Activated CD4-positive, alpha-beta T cell treated with anti-CD3 and anti-CD28 coated beads, Interleukin-2, amount 50 U/mL, for 16 hours (primary cell): ENCODE measurements at places on chromosomes 7 and 10.
A peak's percentile ranks its signal among the peaks of the same experiment; 100 is the strongest.

GRCh38 chr10:110547139-110547761, 20.2 kb upstream of the SMC3 start:
- peak; percentile 74 for DNase-seq

DNA sequence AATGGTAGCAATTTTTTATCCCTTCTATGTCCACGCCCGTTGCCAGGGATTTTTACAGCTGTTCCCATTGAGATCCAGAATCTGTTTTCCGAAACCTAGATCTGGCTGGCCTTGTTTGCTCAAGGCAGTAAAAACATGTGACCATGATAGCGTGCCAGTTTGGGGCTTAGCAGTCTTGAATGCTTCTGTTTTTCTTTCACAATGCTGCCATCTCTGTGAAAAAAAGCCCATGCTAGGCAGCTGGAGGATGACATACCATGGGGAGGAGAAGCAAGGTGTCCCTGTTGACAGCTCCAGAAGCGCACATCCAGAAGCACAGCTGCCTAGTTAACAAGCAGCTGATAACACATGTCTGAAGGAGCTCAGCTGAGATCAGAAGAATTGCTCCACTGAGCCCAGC, 2.2 kb upstream of the ZNF92 start:
- DNase-seq = no peak

GRCh38 chr7:141039376-141039775, 24.6 kb upstream of the MRPS33 start:
- no peak for DNase-seq

GRCh38 chr7:36661135-36661840, 63.0 kb downstream of the AOAH start:
- DNase-seq = no peak

DNA sequence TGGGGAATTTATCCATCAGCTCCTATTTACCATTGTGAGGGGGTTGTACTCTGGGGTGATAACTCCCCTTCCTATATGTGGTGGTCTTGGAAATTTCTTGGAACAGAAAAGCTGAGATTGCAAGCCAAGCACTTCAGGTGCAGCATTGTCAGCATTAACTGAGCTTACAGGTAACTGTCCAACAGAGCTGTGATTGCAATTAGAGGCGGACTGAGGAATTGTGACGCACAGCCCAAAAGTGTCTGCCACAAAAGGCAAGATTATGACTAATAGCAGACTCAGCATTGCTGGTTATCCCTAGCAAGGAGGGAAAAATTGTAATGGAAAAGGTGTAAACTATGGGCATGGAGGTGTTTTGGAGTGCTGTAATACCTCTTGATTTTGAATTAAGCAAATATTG, 126.1 kb upstream of the AGR3 start:
- no peak for DNase-seq

- DNase-seq = no peak
Observed at GRCh38 chr10:77613476-77614130, 24.0 kb downstream of the KCNMA1 start.

GRCh38 chr7:21996641-21997040, 50.9 kb upstream of the CDCA7L start:
- no peak for DNase-seq

DNA sequence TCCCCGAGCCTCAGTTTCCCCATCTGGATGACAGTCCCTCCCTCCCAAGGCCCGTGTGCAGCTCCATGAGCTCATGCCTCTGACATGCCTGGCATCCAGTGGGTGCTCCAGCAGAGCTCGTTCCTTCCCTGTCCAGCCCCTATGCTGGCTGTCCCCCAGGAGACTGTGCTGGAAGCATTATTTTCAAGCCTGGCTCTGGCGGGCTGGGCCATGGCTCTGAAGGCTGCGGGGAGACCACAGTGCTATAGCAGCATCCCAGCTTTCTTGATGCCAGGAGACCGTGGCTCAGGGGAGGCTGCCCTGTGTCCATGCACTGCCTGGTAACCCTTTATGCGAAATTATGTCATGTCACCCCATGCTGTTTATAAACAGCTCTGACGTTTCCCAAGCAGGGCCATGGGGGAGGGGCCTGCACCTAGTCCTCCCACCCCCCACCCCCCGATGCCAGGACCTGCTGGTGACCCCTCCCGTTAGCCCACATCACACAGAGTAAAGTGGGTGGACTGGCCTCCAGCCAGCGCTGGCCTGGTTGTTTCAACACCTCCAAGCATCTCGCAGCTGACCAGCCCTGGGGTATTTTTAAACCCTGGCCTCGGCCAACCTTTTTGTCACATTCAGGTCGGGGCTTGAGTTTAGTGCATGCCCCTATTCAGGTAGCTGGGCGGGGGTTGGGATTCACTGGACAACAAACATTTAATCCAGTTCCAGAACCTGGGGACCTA, 105.9 kb upstream of the ZNF716 start:
- no peak for DNase-seq

- no peak for DNase-seq
Observed at GRCh38 chr7:94375691-94376090, 19.0 kb upstream of the COL1A2 start.

DNA sequence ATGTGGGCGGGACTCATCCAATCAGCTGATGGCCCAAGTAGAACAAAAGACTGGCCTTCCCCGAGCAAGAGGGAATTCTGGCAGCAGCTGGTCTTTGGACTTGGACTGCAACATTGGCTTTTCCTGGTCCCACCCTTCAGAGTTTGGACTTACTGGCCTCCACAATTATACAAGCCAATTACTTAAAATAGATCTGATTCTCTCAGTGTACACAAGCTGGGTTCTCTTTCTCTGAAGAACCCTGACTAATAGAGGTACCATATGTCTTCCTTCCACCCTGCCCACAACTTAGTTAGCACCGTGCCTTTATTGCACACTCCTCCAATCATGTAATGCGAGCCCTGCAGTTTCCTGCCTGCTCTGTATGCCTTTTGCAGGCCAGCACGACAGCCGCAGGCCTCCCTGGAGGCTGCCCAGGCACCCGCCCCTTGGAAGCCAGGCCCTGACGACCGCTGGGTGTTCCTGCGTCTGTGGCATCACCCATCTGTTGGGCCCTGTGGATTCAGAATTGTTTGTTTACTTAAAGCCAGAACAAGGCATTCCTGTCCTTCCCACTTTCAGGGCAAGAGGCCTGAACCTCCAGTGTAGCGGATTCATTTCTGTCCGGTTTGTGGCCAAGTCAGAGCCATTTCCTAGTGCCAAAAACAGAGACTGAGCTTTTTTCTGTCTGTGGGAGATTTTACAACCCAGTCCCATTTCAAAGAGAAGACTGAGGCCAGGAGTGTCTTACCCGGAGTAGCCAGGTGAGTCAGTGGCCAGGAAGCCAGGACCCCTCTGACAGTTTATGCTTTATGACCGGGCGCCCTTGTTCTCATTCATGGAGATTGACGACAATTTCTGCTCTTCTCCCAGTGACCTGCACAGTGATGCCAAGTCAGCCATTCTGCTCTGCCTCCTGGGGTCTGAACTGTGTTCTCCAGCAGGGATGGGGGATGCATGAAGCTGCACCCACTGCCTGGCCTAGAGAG, 968 bp upstream of the INMT start:
- DNase-seq = no peak

GRCh38 chr7:115230882-115231571, 309.1 kb downstream of the MDFIC start:
- peak; percentile 64 for DNase-seq

GRCh38 chr10:24039315-24039714, 169.6 kb upstream of the KIAA1217 start:
- no peak for DNase-seq

- DNase-seq = no peak
Observed at GRCh38 chr7:98913612-98914011, 35.3 kb downstream of the TRRAP start.

- no peak for DNase-seq
Observed at GRCh38 chr7:117401293-117402002, 25.8 kb downstream of the ASZ1 start.

DNA sequence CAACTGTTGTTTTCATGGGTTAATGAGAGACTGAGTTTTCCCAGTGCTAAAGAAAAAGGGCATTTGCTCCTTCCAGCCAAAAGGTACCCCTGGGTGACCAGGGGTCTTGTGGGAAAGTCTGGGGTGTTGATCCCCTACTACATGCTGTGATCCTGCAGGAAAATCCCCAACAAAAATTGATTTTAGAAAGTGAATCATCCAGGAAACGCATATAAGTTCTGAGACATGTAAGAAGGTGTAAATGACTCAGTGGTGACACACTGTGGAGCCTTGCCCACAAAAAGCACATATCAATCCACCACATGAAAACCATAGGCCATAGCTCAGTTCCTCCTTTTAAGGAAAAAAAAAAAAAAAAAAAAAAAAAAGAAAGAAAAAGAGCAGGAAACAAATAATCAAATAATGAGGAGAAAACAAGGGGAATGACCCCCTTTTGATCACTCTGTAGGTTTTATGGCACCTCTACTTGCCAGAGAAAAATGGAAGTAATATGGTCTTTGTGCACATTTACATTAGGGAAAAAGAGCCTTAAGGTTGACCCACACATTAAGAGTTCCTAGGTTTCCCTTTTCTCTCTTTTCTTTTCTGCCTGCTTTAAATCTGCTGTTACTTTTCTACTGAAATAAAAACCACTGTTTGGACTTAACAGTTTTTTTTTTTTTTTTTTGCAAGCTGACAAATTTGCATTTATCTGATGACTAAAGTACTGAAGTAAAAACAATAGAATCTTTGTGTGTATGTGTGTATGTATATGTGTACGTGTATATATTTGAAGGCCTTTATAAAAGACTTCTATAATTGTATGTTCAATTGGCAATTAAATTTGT, 386.0 kb downstream of the KIF20B start:
- peak; percentile 14 for DNase-seq

DNA sequence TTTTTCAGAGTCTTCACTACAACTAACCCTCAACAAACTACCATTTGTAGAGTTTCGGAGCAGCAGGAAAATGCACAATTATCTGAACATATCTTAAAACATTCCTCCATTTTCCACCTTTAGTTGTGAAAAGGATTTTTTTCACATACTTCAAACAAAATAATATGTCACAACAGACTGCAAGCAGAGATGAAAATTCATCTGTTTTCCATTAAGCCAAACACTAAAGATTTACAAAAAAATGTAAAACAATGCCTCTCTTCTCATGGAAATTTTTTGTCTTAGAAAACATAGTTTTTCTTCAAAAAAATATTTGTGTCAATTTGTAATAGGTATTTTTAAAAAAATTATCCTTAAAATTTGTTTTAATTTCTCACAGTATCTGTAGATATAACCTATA, 98.9 kb downstream of the ARHGAP12 start:
- DNase-seq = no peak

DNA sequence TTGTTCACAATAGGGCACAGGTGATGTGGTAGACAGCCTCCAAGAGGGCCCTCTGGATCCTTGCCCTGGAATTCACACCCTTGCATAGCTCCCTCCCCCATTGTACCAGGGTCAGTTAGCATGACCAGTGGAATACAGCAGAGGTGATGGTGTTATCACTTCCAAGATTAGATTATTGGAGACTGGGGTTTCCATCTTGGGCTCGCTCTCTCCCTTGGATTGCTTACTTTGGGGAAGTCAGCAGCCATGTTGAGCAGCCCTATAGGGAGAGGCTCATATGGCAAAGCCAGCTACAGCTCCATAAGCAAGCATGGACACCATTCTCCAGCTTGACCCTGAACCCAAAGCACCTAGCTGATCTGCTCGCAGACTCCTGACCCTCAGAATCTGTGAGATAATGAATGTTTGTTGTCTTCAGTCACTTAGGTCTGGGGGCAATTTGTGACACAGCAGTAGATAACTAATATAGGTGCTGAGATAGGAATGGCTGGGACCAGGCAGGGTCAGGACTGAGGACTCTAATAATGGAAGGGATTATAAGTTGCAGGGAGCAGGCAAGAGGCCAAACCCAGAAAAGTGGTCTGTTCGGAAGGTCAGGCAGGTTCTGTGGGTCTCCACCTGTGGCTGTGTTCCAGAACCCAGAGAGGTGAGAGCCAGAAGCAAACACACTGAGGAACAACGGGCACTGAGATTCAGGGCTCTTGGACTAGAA, 22.9 kb downstream of the TBXAS1 start:
- DNase-seq = no peak

- no peak for DNase-seq
Observed at GRCh38 chr7:115363916-115364315, 442.0 kb downstream of the MDFIC start.

GRCh38 chr7:118195837-118196474, 12.0 kb downstream of the LSM8 start:
- DNase-seq = peak; percentile 50

- DNase-seq = no peak
Observed at GRCh38 chr10:1476455-1476803, 260.9 kb downstream of the ADARB2 start.

DNA sequence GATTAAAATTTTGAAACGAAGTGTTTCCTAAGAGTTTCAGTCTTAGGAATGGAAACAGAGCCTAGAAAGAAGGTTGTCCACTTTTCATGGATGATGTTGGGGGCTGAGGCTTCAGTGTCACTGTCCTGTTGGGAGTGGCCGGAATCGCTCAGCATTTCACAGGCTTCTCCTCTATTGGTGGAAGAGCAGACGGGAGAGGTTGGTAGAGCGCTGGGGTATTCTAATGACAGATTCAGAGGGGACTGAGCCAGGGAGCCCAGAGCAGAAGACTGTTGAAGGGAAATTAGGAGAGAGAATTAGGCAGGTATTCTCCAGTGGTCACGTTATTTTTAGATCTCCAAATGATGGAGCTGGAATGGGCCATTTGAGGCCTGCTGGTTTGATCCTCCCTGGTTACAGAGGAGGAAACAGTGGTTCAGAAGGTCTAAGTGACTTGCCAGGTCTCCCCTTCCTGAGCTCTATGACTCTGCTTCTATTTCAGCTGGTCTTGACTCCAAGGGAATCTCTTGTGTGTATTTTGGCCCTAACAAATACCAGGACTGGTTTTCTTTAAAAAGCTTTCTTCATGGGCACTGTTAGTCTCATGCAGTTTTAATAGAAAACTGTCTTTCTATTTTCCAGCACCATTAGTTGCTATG, 35.7 kb upstream of the EEPD1 start:
- no peak for DNase-seq

DNA sequence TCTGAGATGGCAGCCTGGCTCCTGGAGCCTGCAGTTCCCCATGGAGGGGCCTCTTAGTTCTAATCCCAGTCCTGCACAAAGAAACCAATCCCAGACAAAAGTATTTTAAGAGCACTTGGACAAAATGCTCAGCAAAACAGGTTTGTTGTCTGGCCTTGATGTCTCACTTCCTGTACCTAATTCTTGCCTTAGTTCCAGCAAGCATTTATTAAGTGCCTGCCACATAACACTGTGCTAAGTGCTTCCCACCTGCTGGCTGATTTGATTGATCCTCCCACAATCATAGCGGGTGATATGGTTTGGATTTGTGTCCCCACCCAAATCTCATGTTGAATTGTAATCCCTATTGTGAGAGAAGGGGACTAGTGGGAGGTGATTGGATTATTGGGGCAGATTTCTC, 65.7 kb upstream of the HABP2 start:
- no peak for DNase-seq

GRCh38 chr7:45684910-45685618, 110.9 kb downstream of the ADCY1 start:
- DNase-seq = no peak

- DNase-seq = no peak
Observed at GRCh38 chr10:86830043-86830591, 73.7 kb downstream of the BMPR1A start.

- no peak for DNase-seq
Observed at GRCh38 chr7:44380831-44381493, 55.6 kb upstream of the CAMK2B start.

GRCh38 chr10:93907059-93907458, 13.3 kb downstream of the SLC35G1 start:
- DNase-seq = no peak

- no peak for DNase-seq
Observed at GRCh38 chr7:55590517-55591281, 18.4 kb upstream of the VOPP1 start.

- DNase-seq = peak; percentile 89
Observed at GRCh38 chr10:50511492-50512213, 112.1 kb downstream of the SGMS1 start.

GRCh38 chr10:86127274-86127819, 239.2 kb downstream of the GRID1 start:
- DNase-seq = no peak
